CD4-positive, alpha-beta T cell treated with Interferon alpha-2 for 1 hour (primary cell): ENCODE measurements at places on chromosomes 4 and X.

GRCh38 chr4:175470131-175470530, 341.9 kb downstream of the GPM6A start:
- no peak for DNase-seq

DNA sequence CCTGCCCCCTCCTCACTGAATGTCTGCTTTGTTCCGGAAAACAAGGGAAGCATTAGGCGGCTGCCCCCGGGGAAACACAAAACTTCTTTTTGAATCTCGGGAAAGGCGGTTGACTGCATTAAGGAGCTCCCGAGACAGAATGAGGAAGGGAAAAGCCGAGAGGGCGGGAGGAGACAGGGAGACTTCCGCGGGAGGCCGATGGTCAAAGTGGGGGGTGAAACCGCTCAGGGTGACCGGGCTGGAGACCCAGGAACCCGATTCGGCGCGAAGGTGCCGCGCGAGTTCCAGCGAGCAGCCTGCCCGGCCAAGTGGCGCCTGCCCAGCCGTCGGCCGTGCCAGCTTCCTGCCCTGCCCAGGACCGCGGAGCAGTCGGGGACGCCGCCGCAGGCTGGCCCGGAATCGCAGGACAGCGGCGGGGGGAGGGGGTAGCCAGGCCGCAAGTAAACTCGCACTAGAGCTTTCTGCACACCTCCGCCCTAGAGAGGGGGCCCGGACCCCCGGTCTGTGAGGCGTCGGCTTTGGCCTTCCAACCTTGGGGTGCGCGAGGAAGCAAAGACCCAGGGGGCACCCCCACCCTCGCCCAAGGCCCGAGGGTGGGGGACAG, 55.1 kb upstream of the BCOR start:
- no peak for DNase-seq

GRCh38 chr4:166045457-166045856, 172.4 kb downstream of the TLL1 start:
- DNase-seq, result no peak

- DNase-seq, result no peak
Measured at GRCh38 chr4:152559641-152560040, 23.7 kb upstream of the FBXW7 start.

GRCh38 chr4:126853715-126854114, 779.0 kb upstream of the INTU start:
- no peak for DNase-seq

- DNase-seq, result no peak
Measured at GRCh38 chr4:100009490-100009889, 59.4 kb upstream of the H2AZ1 start.

GRCh38 chr4:67234296-67234695, 311.0 kb downstream of the CENPC start:
- DNase-seq, result no peak

DNA sequence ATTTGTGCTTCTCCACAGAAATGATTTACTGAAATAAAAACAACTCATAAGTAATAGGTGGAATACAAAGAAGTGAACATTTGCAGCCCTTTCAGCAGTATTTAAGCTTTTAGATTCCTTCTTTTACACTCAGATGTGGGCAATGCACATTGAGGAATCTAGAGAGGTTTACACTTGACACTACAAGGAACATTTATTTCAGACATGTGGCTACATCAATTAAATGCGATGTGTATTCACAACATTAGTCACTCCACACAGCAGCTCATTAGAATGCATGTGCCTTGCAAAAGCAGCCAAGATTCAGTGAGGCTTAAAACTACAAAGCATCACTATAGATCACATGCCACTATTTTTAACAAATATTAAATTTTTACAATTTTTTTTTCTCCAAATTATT, 480.7 kb downstream of the INPP4B start:
- DNase-seq, result no peak

GRCh38 chr4:82842593-82842992, 44.0 kb upstream of the SCD5 start:
- DNase-seq, result no peak

DNA sequence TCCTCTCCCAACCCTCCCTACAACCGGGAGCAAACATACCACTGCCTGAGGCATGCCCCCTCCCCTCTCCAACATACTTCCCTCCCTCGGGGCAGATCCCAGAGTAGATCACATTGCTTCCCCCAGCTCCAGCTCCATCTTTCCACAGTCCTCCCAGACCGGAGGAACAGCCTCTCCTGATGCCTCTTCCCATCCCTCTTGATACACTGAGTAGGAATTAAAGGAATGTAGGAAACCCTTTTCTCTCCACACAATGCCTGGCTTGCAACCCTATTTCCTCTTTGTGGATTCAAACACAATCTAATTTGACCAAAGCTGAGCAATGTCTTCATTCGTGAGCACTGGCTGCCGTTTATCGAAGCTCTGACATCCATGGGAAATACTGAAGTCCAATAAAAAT, 339.8 kb downstream of the BCOR start:
- no peak for DNase-seq

GRCh38 chrX:150253959-150254620, 109.0 kb upstream of the MAMLD1 start:
- DNase-seq, result no peak

- peak; percentile 9 for DNase-seq
Measured at GRCh38 chr4:168710353-168710946, 213.6 kb downstream of the PALLD start.

GRCh38 chr4:74410272-74410671, 34.7 kb upstream of the AREG start:
- no peak for DNase-seq

DNA sequence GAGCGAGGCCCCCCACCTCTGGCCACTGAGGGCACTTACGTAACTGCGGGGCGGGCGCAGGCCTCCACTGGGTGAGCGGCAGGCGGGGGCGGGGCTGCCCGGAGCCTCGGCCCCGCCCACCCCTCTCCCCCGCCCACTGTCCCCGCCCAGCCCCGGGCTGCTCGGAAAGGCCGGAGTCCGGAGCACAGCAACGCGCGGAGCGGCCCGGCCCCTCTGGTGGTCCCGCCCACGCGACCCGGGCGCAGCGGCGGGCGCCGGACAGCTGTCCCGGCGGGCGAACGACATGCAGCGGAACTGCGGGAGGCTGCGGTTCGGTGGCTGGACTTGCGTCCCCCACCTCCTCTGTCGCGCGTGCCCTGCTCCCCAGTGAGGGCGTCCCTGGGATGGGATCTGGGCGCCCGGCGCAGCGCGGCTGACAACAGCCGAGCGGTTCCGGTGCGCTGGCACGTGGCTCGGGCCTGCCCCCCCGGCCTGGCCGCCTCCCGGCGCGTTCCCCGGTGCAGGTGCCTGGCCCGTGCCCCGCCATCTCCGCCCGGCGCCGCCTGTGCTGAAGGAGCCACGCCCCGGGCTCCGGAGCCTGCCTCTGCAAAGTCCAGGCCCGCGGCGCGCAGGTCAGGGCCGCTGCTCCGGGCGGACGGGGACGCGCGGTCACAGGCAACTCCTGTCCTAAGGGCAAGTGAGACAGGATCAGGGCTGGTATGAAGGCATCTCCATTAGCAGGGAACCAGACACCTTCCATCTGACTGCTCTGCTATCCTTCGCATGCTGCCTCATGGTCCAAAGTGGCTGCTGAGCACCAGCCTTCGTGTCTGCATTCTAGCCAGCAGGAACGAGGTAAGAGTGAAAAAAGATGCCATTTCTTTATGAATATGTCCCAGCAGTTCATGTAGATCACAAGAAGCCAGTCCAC, 21.8 kb upstream of the JAKMIP1 start:
- peak; percentile 43 for DNase-seq

DNA sequence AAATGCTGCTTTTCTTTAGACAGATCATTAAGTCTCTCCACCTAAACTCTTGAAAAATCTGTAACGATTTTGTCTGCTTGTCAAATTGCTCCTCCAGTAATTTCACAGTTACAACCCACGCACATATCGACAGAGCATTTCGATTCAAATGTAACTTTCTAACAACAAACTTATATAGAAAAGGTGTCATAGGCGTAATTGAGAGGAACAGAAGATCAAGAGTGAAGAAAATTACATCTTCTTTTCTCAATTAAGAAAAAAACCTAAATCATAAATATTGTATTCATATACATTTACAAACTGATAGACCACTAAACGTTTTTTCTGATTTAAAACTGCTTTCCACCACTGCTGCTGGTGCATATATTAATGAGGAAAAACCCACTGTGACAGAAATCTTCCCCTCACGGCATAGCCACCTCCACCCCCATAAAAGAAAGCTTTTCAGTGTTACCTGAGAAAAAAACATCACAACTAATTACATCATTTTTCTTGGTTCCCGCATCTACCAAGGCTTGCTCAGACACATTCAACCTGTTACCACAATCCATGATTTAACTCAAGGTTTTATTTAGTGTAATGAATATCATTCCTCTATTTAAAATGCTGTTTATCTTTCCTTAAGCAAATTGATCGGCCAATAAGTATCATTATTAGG, 1.9 kb downstream of the GPM6A start:
- no peak for DNase-seq

- DNase-seq, result no peak
Measured at GRCh38 chr4:176123710-176124407, 58.2 kb downstream of the WDR17 start.

DNA sequence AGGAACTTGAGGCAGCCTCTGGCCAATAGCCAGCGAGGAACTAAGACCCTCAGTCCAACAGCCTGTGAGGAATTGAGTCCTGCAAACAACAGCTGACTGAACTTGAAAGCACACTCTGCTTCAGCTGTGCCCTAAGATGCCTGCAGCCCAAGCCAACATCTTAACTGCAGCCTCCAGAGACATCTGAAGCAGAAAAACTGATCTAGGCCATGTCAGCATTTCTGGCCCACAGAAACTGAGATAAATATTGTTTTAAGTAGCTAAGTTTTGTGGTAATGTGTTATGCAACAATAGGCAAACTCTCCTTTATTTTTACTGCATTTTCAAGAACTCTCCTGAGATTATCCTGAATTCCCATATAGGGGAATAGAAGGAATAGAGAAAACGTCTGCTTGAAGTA, 24.4 kb upstream of the PIGA start:
- DNase-seq, result no peak

DNA sequence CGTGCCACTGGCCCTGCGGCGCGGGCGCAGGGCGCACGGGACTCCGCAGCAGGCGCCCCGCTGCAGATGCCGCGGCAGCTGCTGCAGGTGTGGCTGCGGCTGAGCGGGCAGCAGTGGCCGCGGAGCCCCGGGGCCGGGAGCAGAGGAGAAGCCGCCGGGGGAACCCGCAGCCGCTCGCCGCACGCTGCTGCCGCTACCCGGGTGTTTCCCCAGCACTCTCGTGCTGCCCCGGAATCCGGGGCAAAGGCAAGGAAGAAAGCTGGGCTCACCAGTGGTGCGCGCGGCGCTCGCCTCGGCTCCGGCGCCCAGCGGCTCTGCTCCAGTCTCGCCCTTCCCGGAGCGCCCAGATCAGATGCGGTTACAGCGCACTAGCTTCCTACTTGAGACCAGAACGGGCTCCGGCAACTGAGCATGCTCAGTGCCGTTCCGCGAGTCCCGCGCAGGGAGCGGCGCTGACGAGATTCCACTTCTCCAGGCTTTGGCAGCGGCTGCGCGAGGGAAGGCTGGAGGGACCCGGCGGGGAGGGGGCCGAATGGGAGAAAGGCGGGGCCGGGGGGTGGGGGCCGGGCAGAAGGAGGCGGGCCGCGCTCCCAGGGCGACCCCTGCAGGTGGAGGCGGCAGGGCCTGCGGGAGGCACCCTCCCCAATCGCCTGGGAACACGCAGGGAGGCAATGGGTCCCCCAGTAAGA, at the start of gene APBB2:
Gene APBB2, minus strand, starts transcription at position 407 of the 689 bp plus-strand sequence. CDS start 181,288 bp downstream, outside the sequence.
- DNase-seq, result peak; percentile 17

DNA sequence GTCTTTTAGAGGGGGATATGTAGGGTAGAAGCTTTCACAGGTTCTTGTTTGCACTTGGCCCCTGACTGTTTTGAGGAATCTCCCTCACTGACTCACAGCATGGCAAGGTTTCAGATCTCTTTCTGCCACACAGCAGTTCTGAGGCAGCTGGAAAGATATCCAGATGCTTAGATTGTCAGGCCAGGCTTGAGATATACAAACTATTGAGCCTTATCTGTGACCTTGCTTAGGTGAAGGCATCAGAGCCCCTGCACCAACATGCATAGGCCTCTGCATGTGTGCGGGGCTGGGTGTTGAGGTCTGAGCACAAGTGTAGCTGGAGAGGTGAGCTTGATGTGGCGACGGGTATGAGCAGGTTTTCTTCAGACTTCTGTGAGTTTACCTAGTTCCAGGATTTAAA, 80.9 kb upstream of the MSANTD1 start:
- no peak for DNase-seq

DNA sequence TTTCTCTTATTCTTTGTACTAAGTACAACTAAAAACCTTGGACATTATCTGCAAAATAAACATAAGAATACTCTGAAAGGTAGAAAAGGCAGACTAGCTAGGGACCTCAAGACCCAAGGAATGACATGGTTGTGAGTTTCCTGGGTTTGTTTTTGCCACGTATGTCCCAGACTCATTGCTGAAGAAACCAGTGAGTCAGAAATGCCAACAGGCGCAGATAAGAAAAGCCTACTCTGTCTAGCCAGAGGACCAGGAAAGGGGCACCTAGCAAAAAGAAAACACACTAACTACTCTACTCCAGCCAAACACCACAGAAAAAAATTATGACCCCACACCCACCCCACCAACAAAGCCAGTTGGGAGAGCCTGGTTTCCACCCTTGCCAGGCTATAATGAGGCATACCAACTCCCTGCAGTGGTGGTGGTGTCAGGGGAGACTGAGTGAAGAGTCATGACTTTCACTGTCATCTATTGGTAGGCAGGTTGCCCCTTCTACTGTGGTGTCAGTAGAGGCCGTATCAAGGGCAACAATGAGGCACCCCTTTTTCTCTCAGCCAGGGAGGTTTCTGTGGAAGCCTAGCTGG, 10.9 kb downstream of the MTMR1 start:
- DNase-seq, result no peak
